ENCODE measurements at places on chromosomes 1 and 21.

- peak; percentile 81 for DNase-seq
Measured at GRCh38 chr1:222455188-222455879, 92.6 kb downstream of the HHIPL2 start.

- DNase-seq, result no peak
Measured at GRCh38 chr1:92940541-92940940, 20.7 kb downstream of the DIPK1A start.

DNA sequence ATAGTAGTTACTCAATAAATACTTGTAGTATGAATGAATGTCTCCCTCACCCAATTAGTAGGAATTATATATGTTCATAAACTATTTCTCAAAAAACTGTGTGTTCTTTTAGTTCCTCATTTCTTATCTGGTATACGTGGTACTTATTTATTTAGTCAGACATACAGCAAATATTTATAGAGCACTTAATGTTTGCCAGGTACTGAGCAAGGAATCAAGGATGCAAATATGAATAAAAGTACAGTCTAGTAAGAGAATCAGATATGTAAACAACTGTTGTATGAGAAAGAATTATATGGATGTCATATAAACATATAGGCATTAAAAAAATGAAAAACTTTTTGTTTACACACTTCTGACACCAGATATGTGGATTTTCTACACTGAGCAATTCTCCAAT, 58.5 kb downstream of the ATF6 start:
- DNase-seq, result no peak

DNA sequence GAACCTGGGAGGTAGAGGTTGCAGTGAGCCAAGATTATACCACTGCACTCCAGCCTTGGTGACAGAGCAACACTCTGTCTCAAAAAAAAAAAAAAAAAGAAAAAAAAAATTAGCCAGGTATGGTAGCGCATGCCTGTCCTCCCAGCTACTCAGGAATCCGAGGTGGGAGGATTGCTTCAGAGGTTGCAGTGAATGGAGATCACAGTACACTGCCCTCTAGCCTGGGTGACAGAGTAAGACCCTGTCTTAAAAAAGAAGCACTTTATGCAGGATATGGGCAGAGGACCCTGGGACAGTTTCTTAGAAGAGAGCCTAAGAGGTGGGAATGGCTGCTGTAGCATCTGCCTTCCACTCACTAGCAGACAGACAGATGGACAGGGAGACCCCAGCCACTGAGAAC, 23.0 kb downstream of the IQGAP3 start:
- no peak for DNase-seq

DNA sequence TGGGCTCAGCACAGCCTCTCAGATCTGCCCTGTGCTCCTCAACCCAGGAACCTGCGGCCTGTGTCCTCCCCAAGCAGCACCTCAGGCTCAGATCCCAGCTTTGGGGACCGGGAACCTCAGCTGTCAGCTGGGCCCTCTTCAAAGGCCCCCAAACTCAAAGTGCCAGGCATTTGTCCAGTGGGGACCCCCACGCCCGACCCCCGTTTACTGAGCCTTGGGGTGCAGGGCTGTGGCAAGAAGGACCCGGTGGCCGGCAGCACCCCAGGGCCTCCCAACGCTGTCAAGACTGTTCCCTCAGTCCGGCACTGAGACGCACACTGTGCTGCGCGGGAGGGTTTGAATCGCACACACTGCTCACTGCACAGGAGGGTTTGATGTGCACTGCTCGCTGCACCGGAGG, 35.0 kb downstream of the MORN1 start:
- no peak for DNase-seq

DNA sequence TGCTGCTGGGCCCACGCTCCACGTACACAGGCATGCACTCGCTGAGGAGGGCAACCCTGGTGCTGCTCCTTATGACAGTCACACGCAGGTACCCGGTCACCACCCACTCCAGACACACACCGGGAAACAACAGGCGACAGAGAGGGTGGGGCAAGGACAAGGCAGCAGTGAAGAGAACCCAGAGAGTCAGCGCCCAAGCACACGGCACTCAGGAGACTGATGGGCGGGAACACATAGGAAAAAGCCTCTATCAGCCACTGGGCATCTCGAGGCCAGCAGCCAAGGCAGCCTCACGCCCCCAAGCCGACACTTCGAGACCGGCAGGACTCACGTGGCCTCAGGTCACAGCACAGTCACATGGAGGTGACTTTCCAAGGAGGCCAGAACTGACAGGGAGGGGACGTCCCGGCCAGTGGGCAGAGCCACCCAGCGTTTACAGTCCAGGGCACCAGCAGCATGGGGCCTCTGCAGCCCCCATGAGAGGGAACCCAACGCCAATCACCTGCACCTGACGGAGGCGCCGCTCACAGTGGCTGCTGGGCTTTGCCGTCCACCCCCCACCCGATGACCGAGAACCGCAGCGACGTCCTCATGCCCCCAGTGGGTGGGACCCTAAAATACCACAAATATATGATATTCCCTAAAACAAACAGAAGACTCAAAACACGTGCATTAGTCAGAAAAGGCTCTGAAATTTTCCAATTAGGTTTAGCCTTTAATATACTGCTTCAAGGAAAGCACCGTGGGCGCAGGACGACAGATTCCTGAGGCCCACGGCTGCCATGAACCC, 19.7 kb downstream of the PTTG1IP start:
- DNase-seq, result no peak

DNA sequence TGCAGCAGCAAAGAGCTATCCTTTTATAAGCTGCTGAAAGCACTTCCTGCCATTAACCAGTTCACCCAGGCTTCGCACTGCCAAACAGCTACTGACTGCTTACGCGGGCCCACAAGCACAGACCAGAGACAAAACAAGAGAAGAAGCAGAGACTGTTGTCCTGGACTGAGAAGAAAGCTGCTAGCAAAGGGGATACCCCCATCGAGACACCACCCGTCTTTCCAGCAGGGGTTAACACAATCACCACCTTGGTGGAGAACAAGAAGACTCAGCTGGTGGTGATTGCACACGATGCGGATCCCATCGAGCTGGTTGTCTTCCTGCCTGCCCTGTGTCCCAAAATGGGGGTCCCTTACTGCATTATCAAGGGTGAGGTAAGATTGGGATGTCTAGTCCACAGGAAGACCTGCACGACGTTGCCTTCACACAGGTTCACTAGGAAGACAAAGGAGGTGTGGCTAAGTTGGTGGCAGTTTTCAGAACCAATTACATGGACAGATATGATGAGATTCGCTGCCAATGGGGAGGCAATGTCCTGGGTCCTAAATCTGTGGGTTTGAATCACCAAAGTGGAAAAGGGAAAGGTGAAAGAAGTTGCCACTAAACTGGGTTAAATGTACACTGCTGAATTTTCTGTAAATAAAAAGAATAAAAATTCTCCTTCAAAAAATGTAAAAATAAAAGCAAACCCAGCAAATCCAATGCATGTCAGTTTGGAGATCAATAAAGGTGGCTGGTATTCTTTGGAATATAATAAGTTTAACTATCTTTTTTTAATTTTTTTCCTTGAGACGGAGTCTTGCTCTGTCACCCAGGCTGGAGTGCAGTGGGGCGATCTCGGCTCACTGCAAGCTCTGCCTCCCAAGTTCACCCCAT, 1.2 kb downstream of the FMO5 start:
- DNase-seq, result no peak

- peak; percentile 80 for DNase-seq
Measured at GRCh38 chr21:29342363-29342957, 43.7 kb downstream of the BACH1 start.

- no peak for DNase-seq
Measured at GRCh38 chr21:36041910-36042309, 18.4 kb downstream of the SETD4 start.

DNA sequence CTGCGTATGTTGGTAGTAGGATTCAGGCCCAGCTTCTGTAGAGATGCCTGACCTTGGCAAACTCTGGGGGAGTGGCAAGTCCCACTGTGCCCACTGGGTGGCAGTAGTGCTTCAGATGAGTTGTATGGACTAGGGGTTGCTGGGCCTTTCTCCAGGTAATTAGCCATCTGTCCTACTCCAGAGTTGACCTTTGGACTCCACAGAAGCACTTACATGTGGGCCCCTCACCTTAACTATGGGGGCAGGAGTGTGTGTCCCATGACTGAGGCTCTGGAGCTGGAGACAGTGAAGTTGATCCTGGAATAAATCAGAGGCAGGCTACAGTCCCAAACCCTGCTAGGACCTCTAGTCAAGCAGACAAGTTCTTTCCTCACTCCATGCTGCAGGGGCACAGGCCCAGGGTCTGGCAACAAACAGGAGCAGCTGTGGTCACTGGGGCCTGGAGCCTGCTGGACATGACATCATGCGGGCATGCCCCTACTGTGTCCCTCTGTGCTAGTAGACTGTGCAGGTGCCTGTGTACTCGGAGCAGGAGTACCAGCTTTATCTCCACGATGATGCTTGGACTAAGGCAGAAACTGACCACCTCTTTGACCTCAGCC, 4.6 kb downstream of the DMAP1 start:
- DNase-seq, result peak; percentile 65

DNA sequence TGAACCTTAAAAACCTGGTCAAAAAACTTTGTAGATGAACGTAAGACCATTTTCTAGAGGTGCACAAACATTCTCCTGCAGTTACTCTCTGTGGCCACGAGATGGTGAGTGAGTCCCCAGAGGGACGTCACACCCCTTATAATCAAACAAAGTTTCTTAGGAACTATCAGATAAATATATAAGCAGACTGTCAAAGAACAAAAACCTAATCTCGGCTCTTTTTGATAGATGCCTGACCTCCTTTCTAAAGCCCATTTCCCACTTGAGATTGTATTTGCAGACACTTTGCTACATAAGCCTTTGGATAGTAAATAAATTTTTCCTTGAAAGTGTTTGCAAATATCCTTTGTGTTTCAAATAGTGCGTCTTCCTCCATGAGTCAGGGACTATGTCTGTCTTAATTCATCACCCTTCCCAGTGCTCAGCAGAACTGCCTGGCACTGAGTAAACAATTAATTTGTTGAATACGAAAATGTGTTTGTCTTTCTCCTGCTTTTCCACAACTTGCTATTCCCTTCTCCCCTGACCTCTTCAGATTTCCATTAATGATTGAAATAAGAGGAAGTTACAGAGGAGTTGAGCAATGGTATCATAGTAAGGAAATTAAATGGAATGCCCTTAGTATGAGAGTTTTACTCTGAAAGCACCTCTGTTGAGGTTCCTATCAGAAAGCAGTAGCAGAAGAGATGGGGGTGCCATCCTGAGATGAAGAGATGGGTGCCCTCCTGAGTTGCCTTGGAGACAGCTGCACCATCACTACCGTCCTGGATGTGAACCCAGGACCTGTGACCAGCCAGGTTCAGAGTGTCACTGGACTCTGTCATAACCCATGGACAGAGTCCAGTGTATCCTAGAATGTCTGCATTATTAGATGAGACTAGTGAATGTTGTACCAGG, 57.8 kb upstream of the RAVER2 start:
- peak; percentile 65 for DNase-seq

GRCh38 chr1:153578490-153578889, 12.8 kb upstream of the S100A2 start:
- no peak for DNase-seq
